ENCODE measurements at places on chromosomes 11 and 22.

DNA sequence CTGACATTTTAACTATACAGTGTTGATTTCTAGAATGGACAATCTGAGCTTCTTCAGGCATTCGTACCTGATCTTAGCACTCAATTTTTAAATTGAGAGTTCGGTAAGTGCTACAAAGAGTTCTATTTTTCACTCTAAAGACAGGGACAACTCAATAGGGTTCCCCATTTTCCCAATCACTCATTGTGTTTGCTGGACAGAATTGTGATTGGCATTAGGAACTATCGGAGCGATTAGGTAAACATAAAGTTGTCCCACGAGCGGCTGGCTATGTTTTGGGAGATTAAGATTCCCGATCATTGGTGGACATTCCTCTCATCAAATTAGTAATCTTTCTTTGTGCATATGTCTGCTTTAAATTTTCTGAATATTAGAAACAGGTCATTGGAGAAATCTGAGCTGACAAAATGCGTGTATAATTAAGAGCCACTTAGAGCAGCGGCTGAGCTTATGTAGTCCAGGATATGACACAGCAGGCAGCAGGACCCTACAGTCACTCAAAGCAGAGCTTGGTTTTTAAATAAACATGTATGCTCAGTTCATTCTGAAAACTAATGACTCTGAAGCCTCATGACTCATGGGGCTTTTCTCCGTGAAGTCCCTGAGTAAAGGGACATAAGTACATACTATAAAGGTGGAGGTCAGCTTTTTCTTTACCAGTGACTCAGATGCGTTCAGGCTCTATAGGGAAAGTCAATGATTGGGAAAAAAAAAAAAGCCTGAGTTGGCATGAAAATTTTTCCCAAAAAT, 109.4 kb downstream of the GRIA4 start:
- no peak for DNase-seq

GRCh38 chr11:10786451-10786850, 22.3 kb downstream of the EIF4G2 start:
- DNase-seq = no peak

DNA sequence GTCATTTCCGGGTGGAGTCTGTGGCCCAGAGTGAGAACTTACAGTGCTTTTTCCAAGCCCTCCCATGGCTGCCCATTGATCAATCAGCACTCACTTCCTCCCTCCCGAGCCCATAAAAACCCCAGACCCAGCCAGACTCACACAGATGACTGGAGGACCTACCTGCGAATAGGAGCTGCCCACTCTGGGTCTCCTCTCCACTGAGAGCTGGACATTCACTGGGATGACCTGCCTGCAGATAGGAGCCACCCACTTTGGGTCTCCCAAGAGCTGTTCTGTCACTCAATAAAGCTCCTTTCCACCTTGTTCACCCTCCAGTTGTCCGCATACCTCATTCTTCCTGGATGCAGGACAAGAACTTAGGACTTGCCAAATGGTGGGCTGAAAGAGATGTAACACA, 56.0 kb upstream of the B3GNT6 start:
- no peak for DNase-seq

DNA sequence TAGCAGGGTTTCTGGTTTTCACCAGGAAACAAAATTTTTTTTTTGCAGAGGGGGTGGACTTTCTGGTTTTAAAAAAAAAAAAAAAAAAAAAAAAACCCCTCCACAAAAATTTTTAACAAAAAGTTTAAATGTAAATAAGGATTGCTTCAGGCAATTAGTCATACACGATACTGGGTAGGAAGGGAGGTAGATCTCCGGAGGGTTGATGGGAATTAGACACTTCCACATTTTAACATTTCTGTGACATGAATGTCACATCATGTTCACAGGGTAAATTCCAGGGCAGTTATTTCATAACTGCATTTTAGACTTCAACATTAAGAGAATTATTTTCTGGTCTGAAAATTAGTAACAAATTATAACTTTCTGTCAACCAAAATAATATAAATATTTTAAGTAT, 15.9 kb downstream of the NUP98 start:
- no peak for DNase-seq

DNA sequence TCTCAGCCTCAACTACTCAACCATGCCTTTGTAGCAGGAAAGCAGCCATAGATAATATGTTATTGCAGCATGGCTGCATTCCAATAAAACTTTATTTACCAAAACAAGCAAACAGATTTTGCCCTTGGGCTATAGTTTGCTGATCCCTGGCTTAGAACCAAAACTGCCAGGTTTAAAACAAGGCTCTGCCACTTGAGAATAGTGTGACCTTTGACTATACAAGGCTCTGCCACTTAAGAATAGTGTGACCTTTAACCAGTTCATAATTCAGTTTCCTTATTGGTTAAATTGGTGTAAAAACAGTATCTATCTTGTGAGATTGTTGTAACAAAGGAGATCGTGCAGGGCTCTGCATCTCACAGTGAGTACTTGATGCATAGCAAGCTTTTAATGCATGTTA, 217.3 kb upstream of the MTNR1B start:
- DNase-seq = no peak

DNA sequence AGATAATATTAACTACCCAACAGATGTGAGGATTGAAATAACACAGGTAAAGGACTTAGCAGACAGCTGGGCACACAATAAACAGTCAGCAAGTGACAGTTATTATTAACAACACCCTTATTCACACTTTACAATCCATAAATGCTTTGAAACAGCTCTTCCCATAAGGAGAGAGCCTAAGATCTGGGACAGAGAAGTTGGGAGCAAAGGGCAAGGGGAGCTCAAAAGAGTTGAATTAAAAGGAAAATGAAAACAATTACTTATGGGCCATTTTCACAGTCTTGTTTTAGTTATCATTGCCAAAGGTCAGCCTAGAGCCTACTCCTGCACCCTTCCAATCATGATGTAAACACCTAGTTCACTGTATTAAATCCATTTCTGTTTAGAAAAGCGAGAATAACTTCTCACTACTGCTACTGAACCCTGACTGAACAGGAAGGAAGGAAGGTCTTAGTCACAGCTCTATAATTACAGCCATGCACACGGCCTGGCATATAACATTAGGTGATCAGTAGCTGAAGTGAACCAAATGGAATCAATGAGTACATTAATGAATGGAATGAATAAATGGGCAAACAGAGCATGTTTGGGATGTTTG, 111.3 kb downstream of the PLEKHA7 start:
- no peak for DNase-seq

DNA sequence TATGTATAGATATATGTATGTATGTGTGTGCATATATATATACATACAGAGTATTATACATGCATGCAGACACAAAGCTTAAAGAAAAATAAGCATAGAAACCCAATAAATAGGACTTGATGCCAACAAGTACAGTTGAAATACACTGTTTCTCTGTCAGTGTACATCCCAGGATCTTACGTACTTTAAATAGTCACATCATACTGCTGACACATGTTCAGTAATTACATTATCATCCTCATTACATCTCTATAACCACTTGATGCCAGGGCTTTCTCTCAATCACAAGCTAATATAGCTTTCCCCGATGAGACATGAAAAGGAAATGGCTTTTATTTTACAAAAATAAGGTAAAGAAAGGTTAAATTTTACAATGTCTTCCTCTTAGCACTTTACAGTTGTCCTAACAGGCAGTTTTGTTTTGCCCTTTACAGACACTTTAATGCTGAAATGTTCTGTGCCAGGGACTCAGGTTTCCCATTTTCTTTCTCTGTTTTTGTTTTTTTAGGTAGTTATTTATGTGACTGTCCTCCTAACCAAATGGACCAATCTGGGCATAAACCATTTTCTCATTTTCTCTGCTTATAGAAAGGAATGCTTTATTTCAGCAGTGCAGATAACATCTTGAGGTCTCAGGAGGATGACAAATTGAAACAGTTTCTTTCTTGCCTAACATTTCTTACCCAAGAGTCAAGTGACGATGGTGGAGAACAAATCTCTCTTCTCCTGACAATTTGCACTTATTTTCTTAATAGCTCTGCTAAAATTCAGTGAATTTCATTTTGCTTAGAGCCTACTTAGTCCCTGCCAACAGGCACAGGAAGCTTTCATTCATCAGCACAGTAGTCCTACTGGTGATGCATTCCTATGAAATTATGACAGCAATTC, 350.2 kb downstream of the TTC28 start:
- DNase-seq = no peak

DNA sequence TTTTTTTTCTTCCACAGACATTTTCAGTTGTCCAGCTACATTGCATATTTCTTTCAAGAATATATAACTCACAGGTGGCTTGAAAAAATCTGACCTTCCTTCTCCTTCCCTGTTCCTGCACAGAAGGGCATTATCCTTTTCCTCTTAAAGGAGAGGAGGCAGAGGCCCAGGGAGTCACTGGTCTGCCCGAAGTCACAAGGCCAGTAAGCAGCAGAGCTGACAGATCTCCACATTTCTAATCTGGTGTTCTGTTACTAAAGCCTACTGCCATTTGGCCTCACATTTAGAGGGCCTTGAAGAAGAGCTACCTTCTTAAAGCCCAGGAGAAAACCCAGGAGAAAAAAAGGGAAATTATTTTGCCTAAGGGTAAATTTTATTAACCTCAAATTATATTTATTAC, 12.3 kb downstream of the ENDOD1 start:
- DNase-seq = no peak

DNA sequence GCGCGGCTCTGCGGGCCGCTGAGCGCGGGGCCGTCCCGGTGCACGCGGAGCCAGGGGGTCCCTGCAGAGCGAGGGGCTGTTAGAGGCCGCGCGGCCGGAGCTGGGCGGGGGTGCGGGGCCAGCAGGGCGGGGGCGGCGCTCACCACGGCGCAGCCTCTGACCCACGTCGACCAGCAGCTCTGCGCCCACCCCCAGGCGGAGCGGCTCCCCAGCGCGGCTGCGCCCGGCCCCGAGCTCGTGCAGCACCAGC, 385 bp upstream of the SCO2 start:
- DNase-seq = no peak

- no peak for DNase-seq
These were observed 14.5 kb downstream of the ART5 start for GRCh38 chr11:3627291-3627690.

DNA sequence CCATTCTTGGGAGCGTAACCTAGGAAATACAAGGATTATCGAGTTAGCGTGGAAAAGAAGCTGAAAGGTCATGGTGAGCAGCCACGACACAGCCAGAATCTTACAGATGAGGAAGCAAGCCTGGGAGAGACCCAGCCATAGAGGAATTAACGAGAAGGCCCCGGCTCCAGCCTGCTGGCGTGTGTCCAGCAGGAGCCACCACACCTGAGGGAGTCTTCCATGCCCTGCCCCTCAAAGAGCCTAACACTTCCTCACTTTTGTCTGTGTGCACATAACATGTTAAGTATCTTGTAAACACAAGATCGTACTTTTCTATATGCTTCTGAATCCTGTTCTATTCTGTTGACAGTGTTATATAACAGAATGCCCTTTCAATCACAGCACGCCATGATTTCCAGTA, 18.1 kb downstream of the CECR2 start:
- no peak for DNase-seq

GRCh38 chr11:63915961-63916836, 765 bp downstream of the RCOR2 start:
- no peak for DNase-seq
